ENCODE measurements at places on chromosomes 11 and 22.

- DNase-seq: no peak
Measured at GRCh38 chr11:69536406-69536805, 54.9 kb downstream of the LINC01488 start.

DNA sequence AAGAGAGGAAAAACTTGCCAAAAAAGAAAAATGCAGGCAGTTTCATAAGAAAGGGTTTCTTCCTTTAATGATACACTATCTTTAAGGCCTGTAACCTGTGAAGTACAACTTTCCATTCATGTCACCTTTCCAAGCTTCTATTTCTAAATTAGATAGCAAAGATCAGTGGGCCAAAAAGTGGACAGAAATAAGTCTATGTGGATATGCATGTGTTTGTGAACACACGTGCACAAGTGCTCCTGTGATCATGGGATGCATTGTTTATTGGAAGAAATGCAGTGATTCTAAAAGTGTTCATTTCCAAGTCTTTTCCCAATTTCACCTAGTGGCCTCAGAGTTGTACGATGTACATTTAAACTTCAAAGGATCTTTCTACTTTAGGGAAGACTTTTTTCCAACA is 230.0 kb upstream of the BLID start:
- no peak for DNase-seq

GRCh38 chr11:113664069-113664980 is 41.8 kb downstream of the TMPRSS5 start:
- no peak for DNase-seq

- no peak for DNase-seq
Measured at GRCh38 chr22:48950151-48950915, 877.3 kb downstream of the BRD1 start.

GRCh38 chr22:39622881-39623367 is 52.4 kb downstream of the CACNA1I start:
- peak; percentile 46 for DNase-seq

DNA sequence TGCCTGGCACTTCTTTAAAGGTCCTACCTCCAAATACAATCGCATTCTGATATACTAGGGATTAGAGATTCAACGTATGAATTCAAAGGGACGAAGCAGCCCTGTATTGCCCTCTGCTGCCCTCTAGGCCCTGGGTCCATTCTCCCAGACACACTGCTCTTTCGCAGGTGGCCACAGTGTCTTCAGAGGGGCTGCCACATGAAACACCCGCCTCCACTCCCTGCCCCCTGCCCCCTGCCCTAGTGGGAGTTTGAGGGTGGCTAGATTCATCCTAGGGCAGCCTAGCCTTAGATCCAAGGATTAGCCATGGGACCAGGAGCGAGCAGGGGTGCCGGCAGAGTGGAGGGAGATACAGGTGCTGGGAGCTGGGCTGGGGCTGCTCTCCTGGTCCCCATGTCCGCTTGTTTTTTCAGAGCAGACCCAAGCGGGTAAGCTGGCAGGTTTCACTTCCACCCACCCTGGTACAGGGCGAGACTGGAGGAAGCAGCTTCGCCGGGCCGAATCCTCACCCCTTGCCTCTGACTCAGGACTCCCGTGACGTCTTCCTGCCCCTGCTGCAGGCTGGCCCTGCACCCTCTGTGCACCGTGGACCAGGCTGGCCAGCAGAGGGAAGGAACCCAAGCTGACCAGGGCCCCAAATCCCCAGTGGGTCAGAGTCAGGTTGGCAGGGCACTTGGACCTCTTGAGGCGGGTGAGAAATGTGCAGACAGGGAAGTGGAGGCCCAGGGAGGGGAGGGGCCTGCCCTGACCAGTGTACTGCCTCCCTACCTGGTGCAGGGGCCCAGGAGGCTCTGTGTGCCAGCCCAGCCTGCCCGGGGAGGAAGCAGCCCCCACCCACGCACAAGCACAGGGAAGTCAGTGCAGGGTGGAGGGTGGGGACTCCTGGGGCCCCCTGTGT is 28.4 kb upstream of the HMOX1 start:
- DNase-seq: no peak

GRCh38 chr22:35593891-35594470 is 23.1 kb downstream of the MB start:
- no peak for DNase-seq

- DNase-seq: peak; percentile 86
Measured at GRCh38 chr22:50252082-50253045, 1.3 kb upstream of the HDAC10 start.

DNA sequence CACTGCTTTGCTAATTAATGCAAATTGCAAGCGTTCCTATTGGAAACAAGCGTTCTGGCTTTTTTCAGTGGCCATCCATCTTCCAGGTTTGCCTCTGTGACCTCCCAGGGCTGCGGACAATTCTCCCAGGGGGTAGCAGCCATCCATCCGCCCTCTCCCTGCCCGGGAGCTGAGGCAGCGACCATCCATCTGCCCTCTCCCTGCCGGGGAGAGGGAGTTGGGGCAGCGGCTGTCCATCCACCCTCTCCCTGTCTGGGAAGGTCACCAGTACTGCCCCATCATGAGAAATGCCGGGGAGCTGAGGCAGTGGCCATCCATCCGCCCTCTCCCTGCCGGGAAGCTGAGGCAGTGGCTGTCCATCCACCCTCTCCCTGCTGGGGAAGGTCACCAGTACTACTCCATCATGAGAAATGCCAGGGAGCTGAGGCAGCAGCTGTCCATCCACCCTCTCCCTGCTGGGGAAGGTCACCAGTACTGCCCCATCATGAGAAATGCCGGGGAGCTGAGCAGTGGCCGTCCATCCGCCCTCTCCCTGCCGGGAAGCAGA is 394.7 kb downstream of the BRD1 start:
- DNase-seq: no peak

DNA sequence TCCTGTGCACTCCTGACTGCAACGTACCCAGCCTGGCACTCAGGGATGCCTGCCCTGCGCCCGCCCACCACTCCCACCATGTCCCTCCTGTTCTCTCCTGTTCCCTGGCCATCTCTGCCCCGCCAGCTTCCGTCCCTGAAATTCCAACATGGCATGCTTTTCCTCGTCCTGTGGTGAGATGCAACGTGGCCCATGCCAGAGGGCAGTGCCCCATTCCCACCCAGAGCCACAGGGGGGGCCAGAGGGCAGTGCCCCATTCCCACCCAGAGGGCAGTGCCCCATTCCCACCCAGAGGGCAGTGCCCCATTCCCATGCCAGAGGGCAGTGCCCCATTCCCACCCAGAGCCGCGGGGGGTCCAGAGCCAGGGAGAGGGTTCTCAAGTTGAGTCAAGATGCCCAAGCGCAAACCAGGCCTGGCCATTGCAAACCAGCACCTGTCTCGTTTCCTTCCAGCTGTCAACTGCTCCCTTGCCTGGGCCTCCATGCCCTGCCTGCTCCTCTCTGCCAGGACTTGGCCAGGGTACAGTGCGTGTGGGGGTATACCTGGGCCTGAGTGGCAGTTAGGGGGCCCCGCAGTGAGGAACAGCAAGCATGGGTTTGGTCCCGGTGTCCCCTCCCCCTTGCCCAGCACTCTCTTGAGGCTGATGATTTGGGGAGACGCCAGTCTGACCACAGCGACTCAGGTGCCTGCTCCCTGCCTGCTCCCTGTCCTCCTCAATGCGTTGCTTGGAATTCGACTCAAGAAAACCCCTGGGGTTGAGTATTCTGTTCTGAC is 14.6 kb downstream of the B3GAT1 start:
- DNase-seq: no peak

- no peak for DNase-seq
Measured at GRCh38 chr11:121669422-121669821, 216.7 kb upstream of the SORL1-AS1 start.

DNA sequence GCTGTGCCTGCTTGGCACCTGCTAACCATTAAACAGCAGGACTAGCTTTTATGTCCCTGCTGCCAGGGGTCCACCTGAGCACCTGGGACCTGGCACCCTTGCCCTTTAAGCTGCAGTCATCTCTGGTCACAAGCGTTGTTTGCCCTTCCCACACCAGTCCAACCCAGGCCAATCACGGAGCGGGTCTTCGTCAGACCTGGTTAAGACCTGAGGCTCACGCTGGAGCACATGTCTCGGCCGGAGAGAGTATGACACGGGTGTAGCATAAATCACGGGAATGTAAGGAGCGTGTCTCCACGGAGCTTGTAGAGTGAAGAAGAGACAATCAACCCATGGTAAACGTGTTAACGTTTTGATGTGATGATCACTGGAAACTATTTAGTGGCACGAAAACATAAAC is 847.3 kb downstream of the BRD1 start:
- DNase-seq: no peak

- DNase-seq: no peak
Measured at GRCh38 chr11:2582351-2582945, 117.3 kb downstream of the KCNQ1OT1 start.

GRCh38 chr11:113587308-113587739 is 112.1 kb upstream of the DRD2 start:
- no peak for DNase-seq

DNA sequence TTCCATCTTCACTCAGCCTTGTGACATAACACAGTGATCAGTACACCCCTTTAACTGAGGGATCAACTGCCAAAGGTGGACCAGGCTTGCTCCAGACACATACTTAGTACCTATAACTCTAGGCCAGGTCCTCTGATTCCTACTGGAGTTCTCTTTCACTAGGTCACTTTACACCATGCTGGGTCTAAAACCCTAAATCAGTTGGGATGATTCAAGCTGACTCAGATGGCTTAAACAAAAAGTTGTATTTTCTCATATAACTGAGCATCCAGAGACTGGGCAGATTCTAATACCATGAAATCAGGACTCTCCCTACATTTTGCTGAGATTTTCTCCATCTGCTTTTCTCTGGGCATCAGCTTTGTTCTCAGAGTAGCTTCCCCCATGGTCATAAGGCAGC is 26.0 kb upstream of the FLI1 start:
- no peak for DNase-seq

- DNase-seq: no peak
Measured at GRCh38 chr11:34300926-34301295, 56.9 kb downstream of the ABTB2 start.

- DNase-seq: no peak
Measured at GRCh38 chr11:75167617-75168016, 16.7 kb downstream of the SLCO2B1 start.

GRCh38 chr11:3983101-3983500 is 111.5 kb upstream of the RRM1 start:
- no peak for DNase-seq

GRCh38 chr11:64267207-64267945 is 16.0 kb downstream of the PLCB3 start:
- no peak for DNase-seq

DNA sequence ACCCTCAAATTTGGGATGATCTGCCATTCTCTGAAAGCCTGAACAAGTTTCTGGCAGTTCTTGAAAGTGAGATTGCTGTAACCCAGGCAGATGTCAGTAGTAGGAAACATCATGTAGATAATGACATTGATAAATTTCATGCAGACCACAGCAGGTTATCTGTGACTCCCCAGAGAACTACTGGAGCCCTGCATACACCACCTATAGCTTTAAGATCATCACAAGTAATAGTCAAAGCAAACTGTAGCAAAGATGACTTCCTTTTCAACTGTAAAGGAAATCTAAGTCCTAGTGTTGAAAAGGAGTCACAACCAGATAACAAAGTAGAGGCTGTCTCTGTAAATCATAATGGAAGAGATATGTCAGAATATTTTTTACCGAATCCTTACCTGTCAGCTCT is 31.0 kb downstream of the DDIAS start:
- DNase-seq: no peak

GRCh38 chr11:8085011-8085645 is 4.1 kb downstream of the TUB start:
- no peak for DNase-seq

DNA sequence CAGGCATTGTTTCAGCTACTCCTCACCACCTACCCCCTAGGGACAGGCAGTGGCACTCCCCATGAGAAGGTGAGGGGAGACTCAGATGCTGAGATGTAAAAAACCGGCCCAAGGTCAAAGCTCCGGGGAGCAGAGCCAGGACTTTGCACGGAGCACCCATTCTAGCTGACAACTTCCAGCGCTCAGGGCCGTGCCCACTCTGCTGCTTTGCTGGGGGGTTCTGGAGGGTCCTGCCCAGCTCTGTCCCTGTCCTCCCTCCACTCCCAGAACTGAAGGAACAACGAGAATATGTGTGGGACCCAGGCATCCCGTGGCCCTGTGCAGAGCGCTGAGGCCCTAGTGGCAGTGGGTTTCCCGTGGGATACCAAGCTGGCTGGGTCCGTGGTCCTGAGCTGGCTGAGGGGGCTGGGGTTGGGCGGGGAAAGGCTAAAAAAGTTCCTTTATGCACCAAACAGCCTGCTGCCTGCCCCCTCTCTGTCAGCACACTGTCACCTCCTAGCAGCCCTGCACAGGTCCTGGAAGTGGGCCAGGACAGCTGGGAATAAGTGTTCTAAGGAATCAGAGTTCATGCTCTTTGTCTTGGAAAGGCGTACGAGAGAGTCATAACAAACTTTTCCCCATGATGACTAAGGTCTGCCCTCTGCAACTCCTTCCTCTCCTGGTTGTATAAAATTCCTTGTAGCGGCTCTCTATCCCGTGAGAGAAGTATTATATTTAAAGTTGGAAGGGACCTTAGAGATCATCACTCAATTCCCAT is 1.9 kb downstream of the MS4A10 start:
- DNase-seq: peak; percentile 14

DNA sequence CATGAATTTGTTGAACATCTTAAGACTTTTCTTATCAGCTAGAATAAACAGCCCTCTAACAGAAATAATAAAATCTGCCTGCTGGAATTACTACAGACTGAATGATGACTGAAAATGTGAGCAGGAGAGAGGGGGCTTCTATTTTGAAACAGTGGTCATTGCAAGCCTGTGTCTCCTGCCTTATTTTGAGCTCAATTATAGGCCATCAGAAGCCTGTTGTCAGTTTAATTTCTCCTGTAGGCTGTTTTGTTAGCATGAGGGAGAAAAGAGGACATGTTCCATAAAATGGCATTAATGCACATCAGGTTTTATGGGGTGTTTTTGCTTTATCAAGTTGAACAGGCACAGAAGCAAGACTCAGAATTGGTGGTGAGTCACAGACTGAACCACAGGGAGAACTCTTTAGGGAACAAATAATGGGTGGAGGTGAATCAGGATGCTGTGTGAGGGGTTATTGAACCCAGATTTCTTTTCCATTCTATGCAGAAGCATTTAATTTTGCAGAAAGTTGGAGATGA is 129.1 kb downstream of the PARVA start:
- DNase-seq: peak; percentile 48

DNA sequence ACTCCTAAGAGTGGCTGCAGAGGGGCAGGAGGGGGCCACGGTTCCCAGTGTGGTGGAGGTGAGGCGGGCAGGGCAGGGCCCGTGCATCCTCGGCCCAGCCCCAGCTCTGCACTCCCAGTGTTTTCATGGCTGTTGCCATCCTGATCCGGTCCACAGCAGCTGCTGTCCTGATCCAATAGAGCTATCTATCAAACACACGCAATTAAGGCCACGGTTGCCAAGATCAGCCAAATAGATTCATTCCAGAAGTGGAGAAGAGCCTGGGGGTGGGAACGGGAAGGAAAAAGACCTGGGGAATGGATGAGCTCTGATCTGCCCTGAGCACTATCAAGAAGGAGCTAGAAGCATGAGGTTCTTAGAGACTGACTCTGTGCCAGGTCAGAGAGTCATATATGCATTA is 160.9 kb upstream of the SYT13 start:
- DNase-seq: no peak
